ENCODE measurements at places on chromosomes 4 and X.

DNA sequence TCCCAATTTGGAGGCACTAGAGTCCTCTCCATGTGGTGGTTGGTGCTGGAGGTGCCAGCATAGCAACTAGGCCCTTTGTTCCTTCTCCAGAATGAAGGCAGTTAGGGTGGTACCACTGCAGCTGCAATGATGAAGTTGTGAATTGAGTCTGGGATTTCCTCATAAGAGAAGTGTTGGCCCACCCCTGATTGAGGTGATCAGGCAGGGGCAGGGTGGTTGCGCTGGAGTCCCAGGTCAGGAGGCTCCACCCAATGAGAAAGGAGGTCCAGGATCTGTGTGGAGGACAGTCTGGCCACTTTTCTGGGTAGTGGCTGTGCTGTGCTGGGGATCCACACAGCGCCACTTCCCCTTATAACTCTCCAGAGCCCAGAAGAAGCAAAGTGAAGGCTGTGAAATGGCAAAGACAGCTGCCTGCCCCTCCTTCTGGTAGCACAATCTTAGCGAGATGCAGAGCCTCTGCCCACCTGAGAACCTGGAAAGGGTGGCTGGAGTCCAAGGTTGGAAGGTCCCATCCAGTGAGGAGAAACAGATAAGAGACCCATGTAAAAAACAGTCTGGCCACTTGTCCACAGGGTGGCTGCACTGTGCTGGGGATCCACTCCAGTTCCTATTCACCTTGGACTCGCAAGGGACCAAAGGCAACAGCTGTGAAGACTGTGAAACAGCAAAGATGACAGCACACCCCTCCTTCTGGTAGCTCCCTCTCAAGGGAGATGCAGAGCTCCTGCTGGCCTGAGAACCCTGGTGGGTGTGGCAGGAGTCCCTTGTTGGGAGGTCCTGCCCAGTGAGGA, 124.6 kb downstream of the RRAGB start:
- DNase-seq: no peak

DNA sequence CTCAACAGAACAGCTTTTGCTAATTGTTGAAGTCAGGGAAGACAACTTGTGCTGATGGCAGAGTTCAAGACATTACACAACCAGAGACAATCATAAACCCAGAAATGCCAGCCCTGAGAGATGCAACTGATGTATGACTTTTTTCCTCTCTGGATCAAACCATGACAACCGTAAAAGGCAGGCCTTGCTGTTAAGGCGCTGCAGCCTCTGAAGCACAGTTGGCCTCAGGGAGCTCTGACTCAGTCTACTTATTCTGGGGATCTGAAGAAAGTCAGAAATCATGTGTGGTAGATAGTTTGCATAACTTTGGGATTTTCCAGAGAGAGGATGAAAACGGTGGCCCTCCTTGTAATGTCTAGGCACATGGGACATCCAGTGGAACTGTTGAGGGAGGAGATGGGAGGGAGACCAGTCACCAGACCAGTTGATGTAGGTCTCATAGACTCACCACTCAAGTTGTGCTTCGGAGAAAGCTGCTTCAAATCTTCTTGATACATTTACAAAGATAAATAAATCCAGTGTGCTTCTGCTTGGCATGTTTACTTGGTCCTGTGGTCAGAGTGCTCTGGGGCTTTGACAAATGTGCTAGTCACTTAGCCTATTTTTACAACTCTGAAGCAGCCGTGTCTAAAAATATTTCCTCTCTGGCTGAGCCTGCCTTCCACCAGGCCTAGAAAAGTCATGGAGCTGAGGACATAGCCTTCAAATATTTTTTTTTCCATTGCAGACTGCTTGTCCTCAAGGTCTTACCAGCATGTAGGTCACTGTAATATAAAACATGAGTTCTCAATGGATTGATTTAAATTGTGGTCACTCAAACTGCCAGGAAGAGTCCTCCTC, 7.5 kb downstream of the HADH start:
- no peak for DNase-seq

GRCh38 chr4:73948990-73949706, 32.7 kb downstream of the PF4 start:
- peak; percentile 2 for DNase-seq

DNA sequence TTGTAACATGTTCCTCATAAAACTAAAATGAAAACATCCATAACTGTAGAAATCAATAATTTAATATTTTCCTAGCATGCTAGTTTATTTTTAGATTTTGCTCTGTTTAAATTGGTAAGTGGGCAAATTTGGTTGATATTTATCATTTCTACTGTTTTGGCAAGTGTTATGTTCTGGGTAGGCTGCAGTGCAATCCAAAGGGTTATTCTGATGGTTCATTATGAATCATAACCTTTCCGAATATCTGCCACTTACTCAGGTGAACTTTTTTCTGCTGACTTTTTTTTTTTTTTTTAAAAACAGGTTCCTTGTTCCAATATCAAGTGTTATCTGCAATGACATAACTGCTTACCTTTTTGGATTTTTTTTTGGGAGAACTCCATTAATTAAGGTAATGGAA, 52.0 kb downstream of the CDS1 start:
- no peak for DNase-seq

GRCh38 chr4:76363556-76364290, 57.2 kb downstream of the STBD1 start:
- DNase-seq: no peak

DNA sequence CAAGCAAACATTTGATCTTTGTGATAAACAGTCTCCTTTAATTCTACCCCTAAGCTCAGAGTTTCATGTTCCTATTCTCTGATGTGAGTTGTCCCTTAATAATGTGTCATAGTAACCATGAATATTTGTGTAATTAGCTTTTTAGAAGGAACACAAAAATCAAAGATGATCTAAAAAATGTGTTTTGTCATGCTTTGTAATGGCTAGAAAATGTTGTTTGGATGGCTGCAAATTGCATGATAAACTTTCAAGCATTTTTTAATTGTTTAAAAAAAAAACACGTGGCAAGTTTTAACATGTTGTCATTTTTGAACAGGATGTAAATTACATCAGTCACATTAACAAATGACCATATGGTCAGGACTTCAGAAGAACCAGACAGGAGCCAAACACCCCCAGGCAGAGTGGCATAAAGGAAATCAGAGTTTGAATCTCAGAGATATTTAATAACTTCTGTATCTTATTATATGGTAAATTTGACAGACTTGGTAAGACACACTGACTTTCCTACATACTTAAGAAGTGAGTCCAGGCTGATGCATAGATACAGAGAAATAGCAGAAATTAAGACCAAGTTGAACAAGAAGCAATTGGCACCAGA, 223.9 kb upstream of the VEGFC start:
- no peak for DNase-seq

GRCh38 chr4:4440333-4441061, 53.6 kb downstream of the NSG1 start:
- DNase-seq: no peak

- DNase-seq: peak; percentile 69
These were observed 450.6 kb upstream of the TENM3 start for GRCh38 chr4:181792641-181793040.

DNA sequence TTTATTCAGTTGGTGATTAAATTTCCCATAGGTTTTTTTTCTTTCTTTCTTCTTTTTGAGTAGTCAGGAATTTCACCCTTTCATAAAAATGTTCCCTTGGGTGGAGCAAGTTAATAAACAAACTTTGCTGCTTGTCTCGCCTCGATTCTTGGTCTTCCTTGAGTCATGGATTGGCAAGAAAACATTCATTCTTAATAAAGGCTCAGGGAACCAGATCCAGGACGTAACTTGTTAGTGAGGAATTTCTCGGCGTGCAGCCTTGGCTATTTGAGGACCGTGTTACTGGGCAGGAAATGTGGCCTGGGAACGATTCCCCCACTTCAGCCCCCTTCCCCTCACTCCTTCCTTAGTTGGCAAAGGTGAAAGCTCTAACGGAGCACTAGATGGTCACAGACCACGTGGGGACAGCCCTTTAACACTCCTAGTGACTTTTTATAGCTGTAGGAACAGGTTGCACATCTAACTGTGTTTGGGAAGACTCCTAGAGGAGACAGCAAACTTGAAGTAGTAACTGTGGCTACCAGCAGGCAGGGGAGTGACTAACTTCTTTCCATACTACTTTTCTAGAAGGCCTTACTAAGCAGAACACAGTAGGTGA, 106.8 kb downstream of the UCHL1 start:
- no peak for DNase-seq

- DNase-seq: peak; percentile 95
These were observed at the start of gene KLF3 for GRCh38 chr4:38663801-38664705. KLF3 (plus strand) TSS chr4:38664199; CDS start chr4:38680626, 16,427 bp downstream.

GRCh38 chr4:150495550-150495949, 86.4 kb upstream of the MAB21L2 start:
- no peak for DNase-seq

DNA sequence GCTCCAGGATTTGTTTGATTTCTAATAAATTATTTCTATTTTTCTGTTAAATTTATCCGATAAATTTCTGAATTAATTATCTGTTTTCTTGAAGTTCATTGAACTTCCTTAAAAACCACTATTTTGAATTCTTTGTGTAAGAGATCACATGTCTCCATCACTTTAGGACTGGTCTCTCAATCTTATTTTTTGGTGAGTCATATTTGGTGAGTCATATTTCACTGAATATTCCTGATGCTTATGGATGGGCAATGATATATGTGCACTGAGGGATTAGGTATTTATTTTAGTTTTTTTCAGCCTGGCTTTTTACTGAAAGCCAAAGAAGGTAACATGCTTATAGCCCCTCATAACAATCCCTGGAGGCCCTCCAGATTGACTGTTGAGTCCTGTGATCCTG, 48.5 kb upstream of the IL15 start:
- DNase-seq: no peak

GRCh38 chr4:145058256-145058655, 39.7 kb downstream of the ANAPC10 start:
- DNase-seq: no peak

DNA sequence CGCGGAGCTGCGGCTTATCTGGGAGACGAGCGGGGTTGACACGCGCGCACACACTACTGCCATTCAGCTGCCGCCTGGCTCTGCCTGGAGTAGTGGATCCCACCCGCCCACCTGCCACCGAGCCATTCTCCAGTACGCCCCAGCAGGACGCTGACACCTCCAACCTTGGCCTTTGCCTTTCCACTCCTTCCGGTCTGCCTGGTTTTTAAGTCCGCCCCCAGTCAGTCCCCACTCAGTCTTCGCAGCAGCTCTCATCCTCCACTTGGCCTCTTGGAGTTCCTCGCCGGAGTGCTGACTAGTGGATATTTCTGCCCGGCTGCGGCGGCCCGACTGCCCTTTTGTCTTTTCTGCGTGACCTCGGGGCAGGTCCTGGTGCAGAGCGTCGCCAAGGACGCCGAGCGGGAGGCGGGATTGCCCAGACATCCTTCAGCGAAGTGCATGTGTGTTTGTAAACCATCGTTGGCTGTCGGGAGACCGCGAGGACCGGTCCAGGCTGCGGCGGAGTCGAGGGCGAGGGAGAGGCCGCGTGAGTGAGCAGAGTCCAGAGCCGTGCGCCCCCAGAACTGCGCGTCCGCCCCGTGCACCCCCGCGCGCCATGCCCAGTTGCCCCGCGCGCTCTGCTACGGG, 1.1 kb downstream of the SLIT2 start:
- DNase-seq: peak; percentile 22
